Mucosa of descending colon (tissue), 3 donors: ENCODE measurements at places on chromosomes 5 and 9. TPM values are rescaled to one million over a fixed set of nuclear protein-coding genes. Genes with fewer than 3 reads are reported as not detected.

- no peak for DNase-seq
Observed at GRCh38 chr9:38039090-38039906, 29.7 kb downstream of the SHB start.

- no peak for DNase-seq
Observed at GRCh38 chr5:45399041-45399440, 297.1 kb downstream of the HCN1 start.

GRCh38 chr5:72107131-72107900 is at the start of gene MAP1B:
TSS of gene MAP1B (plus strand) at chr5:72107475. CDS start at chr5:72107532, 57 bp downstream.
- peak; percentile 18 for DNase-seq

Gene IL17B
- total RNA-seq, result not detected

Gene ZNF658
- 3.5 TPM for total RNA-seq

Gene QRFP
- 0.87 TPM for total RNA-seq

- no peak for DNase-seq
Observed at GRCh38 chr9:128886211-128886891, 4.4 kb downstream of the LRRC8A start.

Gene PCDHA1
- total RNA-seq, result 0.32 TPM

DNA sequence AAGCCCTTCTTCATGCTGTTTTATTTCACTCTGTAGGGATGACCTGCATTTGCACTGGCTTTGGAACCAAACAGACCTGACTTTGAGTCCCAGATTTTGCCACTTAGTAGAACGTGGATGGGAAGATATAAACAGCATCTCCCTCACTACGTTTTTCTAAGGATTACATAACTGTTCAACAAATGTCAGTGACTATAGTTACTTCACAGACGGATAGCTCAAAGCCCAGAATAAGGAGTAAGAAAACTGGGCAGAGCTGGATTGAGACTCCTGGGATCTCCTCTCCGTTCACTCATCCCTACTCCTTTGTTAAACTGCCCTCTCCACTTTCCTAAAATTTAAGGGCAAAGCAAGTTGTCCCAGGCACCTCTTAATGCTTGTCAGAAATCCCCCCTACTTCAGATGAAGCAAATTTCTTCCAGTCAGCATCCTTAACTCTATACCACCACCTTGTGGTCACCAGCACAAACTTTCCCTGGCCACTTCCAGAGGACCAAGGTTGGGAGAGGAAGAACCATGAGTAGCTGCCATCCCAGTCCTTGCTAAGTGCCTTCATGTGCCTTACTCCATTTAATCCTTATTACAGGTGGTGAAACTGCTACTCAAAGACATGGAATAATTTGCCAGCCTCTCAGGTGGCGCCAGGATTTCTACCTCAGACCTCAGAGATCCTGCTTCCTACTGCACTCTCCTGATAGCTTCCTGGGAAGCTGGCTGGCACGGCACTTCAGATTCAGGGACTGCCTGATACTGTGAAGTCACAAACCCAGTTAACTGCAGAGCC is 38.4 kb downstream of the EGR1 start:
- DNase-seq, result no peak

- no peak for DNase-seq
Observed at GRCh38 chr9:134348404-134349155, 22.3 kb downstream of the RXRA start.

DNA sequence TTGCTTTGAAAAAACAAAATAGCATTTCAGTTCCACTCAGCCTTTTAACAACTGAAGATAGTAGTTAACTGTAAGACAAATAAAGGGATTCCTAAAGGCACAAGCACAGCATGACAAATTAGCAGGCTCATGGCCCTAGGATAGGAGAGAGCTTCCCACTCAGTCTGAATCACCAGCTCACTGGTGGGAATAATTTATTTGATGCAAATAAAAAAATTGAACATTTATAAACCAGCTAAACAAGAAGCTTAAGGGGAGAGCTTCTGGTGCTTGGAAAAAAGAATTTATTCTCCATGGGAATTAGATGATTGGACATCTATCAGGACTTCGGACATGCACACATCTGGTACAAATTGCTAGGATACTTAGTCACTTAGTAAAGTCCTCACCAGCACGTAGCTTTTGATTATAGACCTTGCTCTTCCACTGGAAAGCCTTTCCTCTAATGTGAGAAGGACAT is 294.1 kb upstream of the TNC start:
- no peak for DNase-seq

Gene GLRA1
- total RNA-seq, result not detected

DNA sequence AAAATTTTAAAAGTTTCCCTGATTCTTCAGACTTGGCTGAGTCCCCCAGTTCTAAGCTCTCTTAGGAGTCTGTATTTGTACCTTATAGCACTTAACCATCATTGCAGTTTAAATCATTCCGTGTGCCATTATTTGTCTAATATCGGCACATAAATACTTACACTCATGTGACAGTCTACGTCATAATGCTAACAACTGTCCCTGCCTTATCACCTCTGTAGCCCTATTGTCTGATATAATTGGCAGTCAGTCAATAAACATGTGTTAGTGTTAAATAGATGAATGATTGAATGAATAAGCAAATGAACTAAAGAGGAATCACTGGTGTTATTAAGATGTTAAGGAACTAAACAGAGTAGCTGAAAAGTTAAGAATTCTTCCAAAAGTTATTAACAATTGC is 287.8 kb downstream of the EBF1 start:
- DNase-seq, result no peak

Gene LECT2
- total RNA-seq, result not detected

DNA sequence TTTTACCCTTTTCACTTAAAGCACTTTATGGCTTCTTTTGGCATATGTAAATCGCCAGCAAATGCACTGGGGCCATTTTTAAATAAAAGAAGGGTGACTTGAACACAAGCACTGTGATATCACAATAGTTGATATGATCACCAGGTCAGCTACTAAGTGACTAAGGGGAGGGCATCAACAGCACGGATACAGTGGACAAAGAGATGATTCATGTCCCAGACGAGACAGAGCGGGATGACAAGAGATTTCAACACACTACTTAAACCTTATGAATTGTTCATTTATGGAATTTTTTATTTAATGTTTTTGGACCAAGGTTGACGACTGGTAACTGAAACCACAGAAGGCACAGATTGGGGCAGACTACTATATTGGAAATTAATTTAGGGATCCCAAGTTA is 54.1 kb downstream of the RORB start:
- no peak for DNase-seq

DNA sequence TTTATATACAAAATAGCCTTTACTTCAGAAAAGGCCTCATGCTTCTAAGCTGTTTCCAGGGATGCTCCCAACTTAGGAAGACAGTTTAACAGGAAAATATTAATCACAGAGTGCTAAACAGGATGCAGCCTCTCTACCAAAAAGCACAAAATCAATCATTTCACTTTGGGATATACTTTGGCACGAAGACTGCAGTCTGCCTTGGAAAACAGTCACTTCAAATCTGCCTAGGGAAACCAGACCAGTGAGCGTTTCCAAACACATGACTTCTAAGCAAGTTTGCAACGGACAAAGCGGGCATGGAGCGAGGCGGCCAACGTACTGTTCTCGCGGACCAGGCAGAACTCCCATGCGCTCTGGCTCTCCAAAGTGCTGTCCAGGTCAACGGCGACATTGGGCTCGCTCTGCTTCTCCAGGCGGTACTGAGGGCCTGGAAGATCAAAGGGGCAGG is 201.0 kb downstream of the MAPKAP1 start:
- DNase-seq, result no peak
